ENCODE measurements at places on chromosomes 7 and 10.
A peak's percentile ranks its signal among the peaks of the same experiment; 100 is the strongest.

DNA sequence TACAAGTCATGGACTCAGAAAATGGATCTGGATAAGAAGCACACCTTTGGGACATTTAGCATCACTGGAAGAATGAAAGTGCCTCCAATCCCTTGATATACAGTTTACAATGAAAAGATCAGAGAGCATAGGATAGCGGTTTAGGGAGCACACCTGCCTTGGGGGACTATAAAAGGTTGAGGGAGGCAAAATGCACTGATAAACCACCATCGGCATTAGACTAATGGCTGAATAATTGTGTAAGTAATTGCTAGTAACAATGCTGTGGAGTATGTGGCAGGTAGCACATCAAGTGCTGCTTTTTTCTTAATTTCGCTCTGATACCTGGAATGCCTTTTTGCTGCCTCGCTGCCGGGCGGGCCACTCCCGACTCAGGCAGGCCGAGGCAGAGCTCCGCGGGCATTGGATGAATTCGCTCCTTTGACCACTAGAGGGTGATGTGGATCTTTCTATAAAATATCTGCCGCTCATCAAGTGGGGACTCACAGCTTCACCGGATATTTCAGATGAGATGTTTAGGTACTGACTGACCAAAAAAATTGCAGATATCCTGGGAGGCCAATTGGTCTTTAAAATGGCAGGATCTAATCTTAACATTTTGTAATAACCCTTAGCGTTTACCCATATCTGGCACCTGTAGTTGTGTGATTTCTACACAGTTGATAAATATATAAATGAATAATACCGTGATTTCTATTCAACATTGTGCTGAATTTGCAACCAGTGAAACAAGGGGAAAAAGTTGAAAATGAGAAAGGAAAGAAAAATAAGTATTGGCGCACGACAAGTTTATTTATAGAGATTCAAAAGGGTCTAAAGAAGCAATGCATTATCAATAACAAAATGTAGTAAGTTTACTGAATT, 116.8 kb upstream of the PRSS1 start:
- peak; percentile 30 for DNase-seq

- DNase-seq, result no peak
Observed at GRCh38 chr10:30491204-30491915, 57.4 kb downstream of the MAP3K8 start.

GRCh38 chr7:120272261-120272660, 714 bp upstream of the KCND2 start:
- DNase-seq, result no peak

- DNase-seq, result no peak
Observed at GRCh38 chr10:77290528-77291155, 347.0 kb downstream of the KCNMA1 start.

DNA sequence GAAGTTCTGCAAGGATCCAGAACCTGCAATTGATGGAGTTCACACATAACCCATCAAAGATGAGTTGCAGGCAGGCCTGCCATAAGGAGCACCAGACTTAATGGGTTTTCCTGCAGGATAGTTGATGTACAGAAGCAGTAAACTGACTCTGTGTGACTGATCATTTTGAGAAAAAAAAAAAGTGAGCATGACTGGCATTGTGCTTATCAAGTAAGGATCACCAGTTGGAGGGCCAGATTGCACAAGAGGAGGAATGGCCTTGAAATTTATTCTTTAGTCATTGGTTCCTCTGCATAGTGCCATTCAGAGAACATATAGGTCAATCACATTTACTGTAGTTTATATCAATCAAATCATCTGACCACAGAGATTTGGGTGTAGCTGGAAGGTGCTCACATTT, 3.8 kb downstream of the CYP3A43 start:
- no peak for DNase-seq

- no peak for DNase-seq
Observed at GRCh38 chr7:2007551-2007950, 225.2 kb downstream of the MAD1L1 start.

DNA sequence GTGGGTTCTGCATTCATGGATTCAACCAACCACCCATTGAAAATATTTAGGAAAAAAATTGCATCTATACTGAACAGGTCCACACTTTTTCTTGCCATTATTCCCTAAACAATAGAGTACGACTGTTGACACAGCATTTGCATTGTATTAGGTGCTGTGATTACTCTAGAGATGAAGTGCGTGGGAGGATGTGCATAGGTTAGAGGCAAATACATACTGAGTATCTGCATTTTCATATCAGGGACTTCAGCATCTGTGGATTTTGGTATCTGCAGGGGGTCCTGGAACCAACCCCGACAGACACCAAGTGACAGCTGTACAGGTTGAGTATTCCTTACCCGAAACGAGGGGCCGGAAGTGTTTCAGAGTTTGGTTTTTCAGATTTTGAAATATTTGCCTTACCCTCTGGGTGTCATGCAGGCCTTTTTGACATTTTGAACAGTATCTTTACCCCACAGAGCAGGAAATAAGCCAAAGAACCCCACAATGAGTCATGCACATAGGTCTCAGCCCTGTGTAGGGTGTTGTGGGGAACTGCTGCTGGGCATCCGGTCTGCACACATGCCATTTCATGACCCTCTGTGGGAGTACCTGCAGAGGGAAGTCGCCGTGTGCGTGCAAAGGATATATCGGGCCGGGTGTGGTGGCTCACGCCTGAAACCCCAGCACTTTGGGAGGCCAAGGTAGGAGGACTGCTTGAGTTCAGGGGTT, 14.5 kb downstream of the NUDT5 start:
- DNase-seq, result no peak

- no peak for DNase-seq
Observed at GRCh38 chr7:157152391-157152937, 13.7 kb downstream of the UBE3C start.

DNA sequence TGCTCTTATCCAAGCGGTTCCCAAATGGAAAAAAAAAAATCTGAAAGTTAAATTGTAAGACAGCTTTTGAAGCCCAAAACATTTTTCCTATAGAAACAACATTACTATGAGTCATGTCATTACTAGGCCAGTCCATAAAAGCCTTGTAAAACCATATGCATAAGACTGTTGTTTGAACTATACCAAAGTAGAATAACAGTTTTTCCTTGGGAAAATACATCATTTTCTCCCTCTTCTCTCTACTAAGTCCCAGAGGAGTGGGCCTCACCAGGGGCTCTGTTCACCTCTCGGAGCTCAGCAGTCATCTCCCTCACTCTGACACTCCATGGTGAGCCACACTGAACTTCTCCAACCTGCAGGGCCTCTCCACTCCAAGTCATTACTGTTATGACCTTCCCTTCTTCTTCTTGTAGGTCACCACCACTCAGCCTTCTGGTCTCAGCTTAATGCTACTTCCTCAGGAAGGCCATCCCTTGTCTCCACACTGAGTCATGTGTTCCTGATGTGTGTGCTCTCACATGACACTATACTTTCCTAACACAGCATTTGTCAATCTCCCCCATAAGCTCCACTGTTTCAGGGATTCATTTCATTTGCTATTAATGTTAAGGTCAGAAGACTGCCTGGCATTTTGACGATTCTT, 32.5 kb downstream of the ZNF438 start:
- no peak for DNase-seq

- no peak for DNase-seq
Observed at GRCh38 chr10:117740691-117741222, 198.2 kb downstream of the EMX2 start.

- DNase-seq, result no peak
Observed at GRCh38 chr10:122494833-122495232, 33.5 kb downstream of the HTRA1 start.

GRCh38 chr7:85612514-85612913, 425.7 kb upstream of the SEMA3D start:
- no peak for DNase-seq

- DNase-seq, result no peak
Observed at GRCh38 chr10:42690449-42691360, 52.3 kb upstream of the ZNF33B start.

- DNase-seq, result no peak
Observed at GRCh38 chr10:16231734-16232435, 204.9 kb upstream of the PTER start.

GRCh38 chr10:31071232-31072005, 39.8 kb upstream of the ZNF438 start:
- no peak for DNase-seq

DNA sequence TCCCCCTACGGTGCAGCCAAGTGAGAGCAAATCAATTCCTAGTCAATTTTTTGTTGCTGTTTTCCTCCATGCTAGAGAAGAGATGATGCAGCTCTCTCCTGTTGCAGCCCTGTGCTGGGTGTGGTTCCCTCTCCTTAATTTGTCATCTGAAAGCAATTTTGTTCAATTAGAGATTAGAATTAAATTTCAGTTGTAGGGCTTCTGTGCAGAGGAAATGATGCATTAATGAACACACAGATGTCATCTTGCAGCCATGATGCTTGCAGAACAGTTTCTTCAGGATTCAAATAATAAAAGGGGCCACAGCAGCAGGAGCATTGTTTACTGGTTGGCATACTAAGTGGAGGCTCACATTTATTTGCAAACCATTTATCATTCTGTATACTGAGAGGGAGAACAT, 266.0 kb downstream of the AUTS2 start:
- DNase-seq, result no peak

- DNase-seq, result no peak
Observed at GRCh38 chr7:434891-435629, 84.6 kb downstream of the PDGFA start.

DNA sequence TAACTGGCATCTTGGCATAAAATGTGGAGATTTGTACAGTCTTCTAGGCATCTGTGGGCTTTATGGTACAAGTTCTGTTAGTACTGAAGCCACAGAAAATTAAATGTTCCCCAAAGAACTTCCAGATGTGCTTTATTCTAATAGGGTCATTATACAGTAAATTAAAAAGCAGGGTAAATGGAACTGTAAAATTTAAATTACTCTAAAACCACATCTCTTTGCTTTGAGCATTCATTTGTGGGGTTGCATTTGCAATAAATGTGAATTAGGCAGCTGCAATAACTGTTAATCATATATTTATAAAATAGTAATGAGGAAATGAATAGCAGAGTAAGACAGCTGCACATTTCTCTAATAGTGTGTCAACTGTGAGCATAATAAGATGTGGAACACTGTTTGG, 151.5 kb downstream of the BUB3 start:
- DNase-seq, result no peak

DNA sequence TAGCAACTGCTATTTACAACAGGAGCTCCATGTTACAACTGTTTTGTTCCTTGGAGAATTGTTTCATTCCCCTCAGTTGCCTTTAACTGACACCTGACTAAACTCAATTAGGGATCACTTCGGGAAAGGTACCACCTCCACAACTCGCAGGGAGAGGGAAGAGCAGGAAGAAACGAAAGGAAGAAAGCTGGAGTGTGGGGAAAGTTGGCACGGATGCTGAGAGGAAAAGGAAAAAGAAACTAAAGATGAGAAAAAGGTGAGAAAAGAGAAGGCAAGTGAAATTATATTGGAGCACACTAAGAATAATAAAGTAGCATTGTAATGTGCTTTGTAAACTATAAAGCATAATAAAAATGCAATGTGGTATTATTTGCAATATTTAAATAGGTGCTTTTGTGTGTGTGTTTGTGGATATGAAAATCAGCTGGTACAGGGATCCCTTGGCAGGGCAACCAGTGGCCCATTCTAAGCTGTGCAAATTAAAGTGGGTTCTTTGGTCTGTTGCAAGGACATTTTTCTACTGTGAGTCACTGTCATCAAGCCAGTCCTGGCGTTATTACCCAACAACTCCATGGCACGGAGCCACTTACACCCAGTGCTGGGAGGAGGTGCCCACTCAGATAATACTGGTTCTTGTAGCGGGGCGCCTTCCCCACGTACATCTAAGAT, 45.9 kb downstream of the HIPK2 start:
- no peak for DNase-seq

DNA sequence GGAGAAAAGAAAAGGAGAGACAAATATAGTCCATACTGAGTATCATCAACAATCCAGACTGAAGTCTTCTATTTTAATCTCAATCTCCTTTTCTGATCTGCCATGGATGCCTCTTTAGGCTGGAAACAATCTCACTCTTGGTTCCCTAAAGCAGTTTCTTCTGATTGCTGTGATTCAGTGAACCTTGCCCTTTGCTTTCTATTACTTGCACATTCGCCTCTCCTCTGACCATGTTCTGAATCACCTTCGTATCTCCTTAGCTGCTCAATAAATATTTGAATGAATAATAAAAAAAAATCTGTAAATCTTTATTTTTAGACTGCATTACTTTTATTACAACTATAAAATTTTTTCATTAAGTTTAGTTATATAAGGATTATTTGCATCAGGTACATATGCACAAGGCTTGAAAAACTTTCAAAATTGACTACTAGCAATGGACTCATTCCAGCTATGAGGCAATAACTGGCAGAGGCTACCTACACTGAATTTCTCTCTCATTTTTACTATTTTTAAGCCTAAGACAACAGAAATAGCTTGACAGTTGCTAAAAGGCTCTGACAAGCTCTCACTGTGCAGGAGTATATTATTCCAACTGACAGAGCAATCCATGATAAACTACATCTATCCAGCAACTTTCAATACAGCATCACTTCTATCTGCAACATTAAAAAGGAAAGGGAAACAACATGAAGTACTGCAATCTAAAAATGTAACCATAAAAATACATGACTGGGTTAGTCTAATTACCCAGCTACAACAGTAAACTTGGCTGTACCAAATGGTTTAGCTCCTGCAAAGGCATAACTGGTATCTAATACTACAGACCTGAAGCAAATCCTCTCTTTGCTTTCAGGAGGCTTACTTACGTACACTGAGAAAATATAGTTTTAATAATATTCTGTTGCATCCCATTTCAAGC, 25.6 kb downstream of the TM9SF3 start:
- DNase-seq, result no peak

DNA sequence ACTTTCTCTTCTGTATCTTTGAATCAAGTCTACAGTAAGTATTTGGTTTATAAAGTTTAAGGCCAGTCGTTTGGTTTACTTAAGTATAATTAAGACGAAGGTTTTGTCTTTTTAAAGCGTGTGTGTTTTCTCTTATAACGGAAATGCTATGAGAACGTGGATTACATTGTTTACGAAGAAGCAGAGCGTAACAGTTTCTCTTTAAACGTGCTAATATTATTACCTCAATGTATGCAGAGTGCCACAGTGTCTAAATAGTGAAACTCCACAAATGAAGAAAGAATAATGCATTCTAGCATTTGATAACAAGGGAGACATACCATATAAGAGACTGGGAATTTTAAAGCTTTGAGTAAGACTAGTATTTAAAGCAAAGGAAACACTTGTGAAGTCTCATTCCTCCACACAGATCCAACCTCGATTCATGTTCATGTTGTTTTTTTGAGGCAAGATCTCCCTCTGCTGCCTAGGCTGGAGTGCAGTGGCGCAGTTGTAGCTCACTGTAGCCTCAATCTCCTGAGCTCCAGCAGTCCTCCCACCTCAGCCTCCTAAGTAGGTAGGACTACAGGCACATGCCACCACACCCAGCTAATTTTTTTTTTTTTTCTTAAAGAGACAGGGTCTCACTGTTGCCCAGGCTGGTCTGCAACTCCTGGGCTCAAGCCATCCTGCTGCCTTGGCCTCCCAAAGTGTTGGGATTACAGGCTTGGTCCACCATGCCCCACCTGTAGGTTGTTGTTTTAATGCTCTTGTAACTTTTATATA, 75.1 kb downstream of the ANKRD61 start:
- no peak for DNase-seq

DNA sequence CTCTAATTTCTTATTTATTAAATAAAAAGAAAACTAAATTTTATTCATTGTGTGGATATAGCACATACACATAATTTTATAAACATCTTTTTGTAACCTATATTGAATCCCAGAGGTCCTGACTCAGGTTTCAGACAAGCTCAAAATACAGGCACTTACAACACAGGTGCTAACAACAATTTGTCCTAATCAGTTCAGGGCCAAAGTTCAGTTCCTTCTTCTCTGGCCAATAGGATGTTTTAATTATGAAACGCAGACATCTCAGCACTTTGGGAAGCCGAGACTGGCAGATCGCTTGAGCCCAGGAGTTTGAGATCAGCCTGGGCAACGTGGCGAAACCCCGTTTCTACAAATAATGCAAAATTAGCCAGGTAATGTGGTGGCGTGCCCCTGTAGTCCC, 15.0 kb downstream of the RPA3 start:
- no peak for DNase-seq

Measured in effector CD8-positive, alpha-beta T cell (primary cell).